Stimulated activated CD8-positive, alpha-beta memory T cell treated with anti-CD3 and anti-CD28 coated beads, Interleukin-4, amount 100 ng/mL, for 1 hour (primary cell): ENCODE measurements at places on chromosomes 7 and 10.

DNA sequence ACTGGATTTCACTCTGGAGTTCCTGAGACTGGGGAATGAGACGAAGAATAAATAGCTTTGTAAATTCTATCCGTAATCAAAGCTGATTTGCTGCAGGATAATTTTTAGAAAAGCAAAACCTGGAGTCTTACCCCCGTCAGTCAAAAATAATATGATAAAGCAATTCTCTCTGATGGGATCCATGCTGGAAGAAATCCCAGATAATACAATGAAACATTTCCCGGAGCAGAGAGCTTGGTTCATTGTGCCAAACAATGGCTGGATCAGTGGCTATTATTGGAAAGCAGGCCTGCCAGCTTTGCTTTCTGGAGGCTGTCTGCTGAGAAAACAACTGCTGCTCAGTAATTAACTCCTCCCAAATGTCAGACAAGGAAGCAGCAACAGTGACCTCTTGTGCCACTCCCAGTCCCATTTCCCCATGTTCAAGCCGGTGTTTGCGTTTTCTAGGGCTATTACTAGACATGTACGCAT, 609.4 kb upstream of the PCDH15 start:
- no peak for DNase-seq

GRCh38 chr7:131745390-131746248, 189.2 kb upstream of the PODXL start:
- no peak for DNase-seq

DNA sequence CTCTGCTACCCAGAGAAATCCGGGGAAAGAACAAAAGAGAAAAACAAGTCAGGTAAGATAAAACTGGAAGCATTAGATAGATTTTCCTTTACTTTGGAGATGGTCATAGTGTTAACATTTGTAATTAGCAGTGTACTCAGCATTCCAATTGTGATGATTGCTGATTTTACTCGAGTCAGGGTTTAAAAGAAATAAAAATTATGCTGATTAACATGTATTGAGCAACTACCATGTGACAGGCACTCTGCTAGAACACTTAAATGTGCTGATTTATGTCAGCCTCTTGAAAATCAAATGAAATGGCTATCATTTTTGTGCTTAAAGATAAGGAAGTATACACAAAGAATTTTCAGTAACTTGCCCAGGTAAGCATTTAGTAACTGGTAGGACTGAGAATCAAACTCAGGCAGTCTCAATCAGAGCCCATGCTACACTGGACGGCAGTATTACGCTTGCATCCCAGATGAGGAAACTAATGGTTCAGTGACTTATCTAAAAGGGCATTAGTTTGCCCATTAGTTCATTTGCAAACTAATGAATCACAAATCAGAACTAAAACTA, 735.1 kb upstream of the SORCS1 start:
- no peak for DNase-seq

DNA sequence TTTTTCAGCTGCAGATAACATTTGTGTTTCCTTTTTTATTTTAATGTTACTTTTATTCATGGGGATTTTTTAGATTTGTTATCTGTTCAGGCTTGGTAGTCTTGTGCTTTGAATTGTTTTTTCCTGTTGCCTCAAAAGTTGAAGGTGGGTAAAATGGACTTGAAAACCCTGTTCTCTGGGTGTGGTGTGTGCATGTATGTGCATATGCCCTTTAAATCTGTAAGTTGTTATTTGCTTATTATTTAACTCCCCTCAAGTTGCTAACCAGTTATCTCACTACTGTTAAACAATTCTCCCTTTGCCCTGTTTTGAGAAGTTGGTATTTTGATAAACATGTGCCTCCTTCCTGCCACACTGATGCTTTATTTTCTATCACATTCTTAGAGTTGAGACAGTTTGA, 30.6 kb downstream of the TSPAN14 start:
- no peak for DNase-seq

DNA sequence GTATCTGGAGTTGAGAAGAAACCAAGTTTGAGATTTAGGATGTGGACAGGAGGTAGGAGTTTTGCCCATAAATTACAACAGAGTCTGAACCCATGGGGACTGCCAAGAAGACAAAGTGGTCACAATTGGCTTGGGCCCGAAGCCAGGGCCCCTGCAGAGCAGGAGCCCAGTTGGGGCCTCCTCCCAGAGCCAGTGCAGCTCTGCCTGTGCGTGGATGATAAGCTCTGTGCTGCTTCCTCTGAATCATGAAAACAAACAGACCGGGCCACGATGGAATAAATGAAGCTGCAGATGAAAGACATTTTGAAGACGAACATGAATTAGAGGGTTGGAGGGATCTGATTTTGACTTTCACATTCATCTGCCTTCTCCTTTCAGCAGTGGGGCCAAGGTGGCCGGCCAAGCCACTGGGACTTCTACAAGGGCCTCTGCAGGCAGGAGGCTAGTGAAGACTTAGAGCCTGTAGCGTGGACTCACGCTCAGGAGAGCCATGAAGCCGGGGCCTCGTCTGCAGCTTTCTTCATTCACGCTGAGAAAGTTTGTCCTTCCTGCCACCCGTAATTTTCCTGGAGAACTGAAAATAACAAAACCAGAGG, 156.8 kb upstream of the LYZL1 start:
- DNase-seq: no peak

DNA sequence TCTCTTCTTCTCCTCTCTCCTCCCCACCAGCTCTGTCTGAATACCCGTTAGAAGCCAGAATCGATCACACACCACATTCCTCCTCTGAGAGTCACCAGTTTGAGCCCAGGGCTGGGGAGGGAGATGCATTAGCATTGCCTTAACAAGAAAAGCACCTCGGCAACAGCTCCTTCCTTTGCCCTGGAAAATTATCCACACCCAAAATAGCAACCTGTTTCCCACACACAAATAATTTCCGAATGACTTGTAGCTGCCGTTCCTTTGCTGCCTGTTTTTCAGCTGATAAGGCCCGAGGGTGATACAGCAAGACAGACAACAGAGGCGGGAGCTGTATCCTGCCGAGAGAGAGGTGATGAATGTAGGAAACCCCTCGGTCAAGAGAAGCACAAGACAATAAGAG, 91.3 kb downstream of the CPXM2 start:
- DNase-seq: no peak

GRCh38 chr10:67112765-67113164, 186.9 kb downstream of the LRRTM3 start:
- DNase-seq: no peak

GRCh38 chr10:130078120-130078519, 32.5 kb downstream of the C10orf143 start:
- DNase-seq: no peak
